Bronchial epithelial cell (primary cell): ENCODE measurements at places on chromosomes 5 and 9.

GRCh38 chr5:57598756-57599155 lies 116.1 kb upstream of the ACTBL2 start:
- peak; percentile 82 for DNase-seq

- peak; percentile 8 for DNase-seq
Measured at GRCh38 chr5:140978260-140978659, 12.0 kb downstream of the PCDHAC2 start.

DNA sequence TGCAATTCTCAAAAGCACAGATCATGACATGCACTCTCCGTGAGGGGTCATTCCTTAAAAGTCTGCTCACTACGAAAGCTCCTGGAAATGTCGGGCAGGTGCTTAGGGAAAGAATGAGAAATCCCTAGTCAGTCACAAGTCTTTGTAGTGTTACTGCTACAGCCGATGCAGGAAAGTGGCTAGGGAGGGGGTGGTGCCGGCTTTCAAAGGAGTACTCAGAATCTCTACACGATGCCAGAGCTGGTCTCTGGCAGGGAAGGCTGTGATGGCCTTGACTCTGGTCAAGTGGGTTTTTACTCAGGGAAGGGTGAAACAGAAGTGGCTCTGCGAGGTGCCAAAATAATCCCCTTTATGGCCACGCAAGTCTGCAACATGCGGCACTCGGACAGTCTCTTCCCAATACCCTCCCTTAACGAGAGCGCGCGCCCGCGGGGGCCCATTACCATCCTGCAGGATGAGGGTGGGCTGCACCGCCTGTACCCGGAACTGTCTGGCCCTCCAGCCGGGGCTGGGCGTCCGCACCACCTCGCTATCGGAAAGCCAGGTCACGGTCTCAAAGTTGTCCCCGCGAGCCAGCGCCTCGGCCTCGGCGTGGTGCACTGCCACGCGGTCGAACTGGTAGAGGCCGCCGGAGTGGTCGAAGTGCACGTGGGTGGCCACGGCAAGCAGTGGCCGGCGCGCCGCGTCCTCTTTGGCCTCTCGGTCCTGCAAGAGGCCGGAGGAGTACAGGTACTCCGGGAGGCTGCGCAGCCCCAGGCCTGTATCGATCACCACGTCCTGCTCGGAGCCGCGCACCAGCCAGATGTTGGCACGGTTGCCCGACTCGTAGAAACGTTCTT lies 956 bp downstream of the MBLAC2 start:
- DNase-seq: no peak

- DNase-seq: no peak
Measured at GRCh38 chr5:51194671-51195070, 188.6 kb upstream of the ISL1 start.

DNA sequence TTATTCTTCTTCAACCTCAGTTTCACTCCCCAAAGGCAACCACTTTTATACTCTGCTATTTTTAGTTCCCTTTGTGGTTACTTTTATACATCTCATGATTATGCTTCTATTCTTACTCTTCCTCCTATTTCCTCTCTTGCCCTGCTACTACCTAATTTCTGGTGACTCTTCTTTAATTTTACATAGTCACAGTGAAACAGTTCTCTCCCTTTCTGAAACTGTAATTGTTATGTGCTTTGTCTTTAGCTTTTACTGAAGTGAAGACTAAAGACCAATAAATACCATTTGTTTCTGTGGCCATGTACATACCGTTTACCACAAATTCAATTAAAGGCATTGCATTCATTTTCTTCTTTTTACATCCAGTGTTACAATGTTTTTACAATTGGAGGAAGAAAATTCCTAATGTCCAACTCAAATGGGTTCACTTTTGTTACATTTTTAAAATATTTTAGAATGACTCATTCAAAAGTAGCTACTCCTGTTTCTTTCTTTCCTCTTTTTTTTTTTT lies 410.6 kb downstream of the PSAT1 start:
- no peak for DNase-seq

DNA sequence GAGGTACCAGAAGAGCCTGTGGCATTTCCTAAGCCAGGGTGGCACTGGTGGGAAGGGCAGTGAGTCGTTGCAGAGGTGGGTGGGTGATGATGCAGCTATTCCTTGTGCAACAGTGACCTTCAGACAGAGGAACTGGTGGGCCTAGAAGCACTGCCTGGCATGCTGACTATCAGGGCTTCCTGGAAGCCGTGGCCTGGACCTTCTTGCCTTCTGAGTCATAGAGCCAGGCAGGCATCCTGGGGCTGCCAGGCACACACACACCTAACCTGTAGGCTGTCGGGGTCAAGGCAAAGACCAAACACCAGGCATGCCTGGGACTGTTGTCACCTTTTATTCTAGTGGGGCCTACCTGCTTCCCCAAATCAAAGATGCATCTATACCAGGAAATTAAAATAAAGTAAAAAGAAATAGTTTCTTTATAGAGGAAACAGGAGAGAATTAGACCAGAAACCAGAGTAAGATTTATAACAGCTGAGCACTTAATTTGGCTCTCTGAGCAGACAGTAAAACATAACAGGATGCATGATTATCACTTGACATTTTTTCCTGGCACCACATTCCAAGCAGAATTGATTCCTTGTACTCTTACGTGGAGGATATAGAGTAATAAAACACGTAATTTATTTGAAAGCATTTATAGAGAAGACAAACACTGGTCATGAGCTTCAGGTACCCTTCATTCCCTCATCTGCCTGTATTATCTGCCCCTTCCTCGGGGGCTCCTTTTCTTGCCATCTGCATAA lies 25.1 kb downstream of the NANS start:
- peak; percentile 84 for DNase-seq

- no peak for DNase-seq
Measured at GRCh38 chr9:129602598-129603415, 18.1 kb downstream of the C9orf50 start.

DNA sequence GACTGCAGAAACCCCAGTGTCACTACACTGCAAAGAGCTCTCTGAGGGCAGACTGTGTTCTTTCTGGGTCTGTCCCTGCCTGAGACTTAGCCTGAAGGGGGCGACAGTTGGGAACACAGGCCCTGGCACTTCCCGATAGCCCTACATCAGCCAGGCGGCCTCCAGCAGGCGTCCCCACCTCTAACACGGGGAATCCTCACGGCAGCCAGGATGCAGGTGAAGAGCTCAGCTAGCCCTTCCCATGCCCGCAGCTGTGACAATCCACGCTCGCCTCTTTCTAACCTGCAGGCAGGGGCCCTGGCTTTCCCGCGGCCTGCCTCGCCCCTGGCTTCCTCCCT lies 5.9 kb downstream of the MED22 start:
- DNase-seq: no peak

DNA sequence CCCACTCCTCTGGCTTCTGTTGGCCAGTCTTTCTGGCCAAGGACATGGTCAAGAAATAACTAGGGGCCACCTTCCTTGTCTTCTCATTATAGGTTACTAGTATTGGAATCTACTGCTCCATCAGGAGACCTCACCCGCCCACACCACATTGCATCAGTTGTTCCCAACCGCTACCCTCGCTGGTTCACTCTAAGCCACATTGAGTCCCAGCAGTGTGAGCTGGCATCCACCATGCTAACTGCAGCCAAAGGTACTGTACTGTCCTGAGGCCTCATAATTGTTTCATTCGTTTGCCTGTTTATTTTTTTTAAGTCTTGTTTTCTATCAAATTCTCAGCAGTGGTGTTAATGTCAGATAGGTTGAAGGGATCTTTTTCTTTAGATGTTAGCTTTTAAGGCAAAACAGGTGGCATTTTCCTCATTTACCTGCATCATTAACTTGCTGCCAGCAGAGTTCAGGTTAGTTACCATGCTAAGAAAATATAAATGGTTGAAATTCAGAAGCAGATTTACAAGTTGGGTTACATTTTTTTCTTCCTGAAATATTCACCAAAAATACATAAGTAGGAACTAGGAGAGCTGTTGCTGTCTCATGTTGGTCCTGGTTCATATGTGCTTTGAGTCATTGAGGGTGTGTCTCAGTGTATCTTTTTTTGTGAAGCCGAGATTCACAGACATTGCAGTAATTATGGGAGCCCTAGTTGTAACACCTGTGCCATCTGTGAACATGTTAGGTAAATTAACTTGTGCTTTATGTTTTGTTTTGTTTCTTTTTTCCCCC lies 206.9 kb downstream of the ZSWIM6 start:
- DNase-seq: peak; percentile 83
